Dermis lymphatic vessel endothelial cell (primary cell): ENCODE measurements at places on chromosomes 13 and 19. TPM values are rescaled to one million over a fixed set of nuclear protein-coding genes. Genes with fewer than 3 reads are reported as not detected.

Gene OR10H1
- not detected in 2 replicates for total RNA-seq

Gene LRRC63
- total RNA-seq = under 0.01 TPM in 1 of 2 replicates, not detected in the other

Gene VSTM2B
- total RNA-seq = not detected in 2 replicates

Gene ITGBL1
- total RNA-seq = 10.7 and 16.3 TPM in 2 replicates

Gene SLC5A5
- total RNA-seq = not detected in 2 replicates

Gene KIR3DL1
- not detected in 2 replicates for total RNA-seq

Gene ZNF730
- total RNA-seq = 0.54 and 1.3 TPM in 2 replicates

Gene WIZ
- 3.9 and 4.6 TPM in 2 replicates for total RNA-seq

Gene ZNF154
- total RNA-seq = under 0.01 and 0.11 TPM in 2 replicates

Gene ZNF600
- total RNA-seq = 2.1 and 4.0 TPM in 2 replicates

Gene PSG2
- not detected in 2 replicates for total RNA-seq
